Fibroblast of lung (primary cell): ENCODE measurements at places on chromosomes 16 and 17. TPM values are rescaled to one million over a fixed set of nuclear protein-coding genes. Genes with fewer than 3 reads are reported as not detected.

GRCh38 chr17:50425682-50426471, at the start of gene ACSF2:
ACSF2 (plus strand) TSS chr17:50426218; CDS start chr17:50426262, 44 bp downstream.
- H3K4me1 ChIP-seq, result peaks cover 12% of the 10 kb centered on the region
- DNase-seq, result peak; percentile 49
- H3K27ac ChIP-seq, result peak within 1 kb of the TSS; percentile 58
- no peaks in the 10 kb centered on the region for H3K36me3 ChIP-seq

DNA sequence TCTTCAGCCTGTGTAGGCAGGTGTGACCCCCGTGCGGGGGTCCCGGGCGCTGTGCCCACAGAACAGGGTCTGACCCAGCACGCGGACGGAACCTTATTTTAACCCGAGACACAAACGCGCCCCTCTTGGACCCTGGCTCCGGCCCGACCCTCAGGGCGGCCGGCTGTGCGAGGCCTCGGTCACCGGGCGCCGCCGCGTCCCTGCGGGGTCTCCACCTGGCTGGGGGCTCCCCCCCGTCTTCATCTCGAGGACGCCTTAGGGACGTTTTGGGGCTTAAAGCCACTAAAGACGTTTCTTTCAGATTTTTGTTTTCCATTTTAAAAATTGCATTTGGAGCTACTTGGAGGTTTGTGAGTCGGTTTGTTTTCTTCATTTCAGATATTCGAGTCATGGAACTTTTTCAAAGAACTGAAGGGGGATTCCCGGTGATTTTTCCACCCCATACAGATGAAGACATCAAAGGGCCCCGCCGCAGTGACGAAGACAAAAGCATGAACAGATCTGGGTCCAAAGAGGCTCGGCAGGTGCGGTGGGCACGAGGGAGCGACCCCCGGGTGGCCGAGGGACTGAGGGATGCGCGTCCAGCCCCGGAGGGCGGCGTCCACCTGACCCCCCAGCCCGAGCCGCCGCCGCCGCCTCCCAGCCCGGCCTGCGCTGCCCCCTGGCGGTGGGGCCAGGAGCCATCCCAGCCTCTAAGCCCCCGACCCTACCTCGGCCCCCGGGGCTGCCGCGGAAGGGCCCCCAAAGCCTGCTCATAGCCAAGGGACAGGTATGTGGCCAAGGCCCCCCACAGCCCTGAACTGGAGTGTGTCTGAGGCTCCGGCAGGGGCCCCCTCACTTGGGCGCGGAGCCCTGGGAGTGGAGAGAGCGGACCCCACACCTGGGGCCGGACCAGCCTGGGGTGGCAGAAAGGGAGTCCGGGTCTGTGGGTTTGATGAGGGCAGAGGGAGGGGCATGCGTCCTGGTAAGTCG, 3.8 kb upstream of the CD7 start:
- H3K36me3 ChIP-seq, result no peaks in the 10 kb centered on the region
- no peaks in the 10 kb centered on the region for H3K27me3 ChIP-seq
- no peak overlapping the region for H3K27ac ChIP-seq
- no peak overlapping the region for H3K4me3 ChIP-seq
- DNase-seq, result no peak

GRCh38 chr16:12539185-12539929, 264.3 kb downstream of the CPPED1 start:
- H3K27me3 ChIP-seq, result no peaks in the 10 kb centered on the region
- H3K4me1 ChIP-seq, result no peaks in the 10 kb centered on the region
- no peaks in the 10 kb centered on the region for H3K36me3 ChIP-seq
- DNase-seq, result peak; percentile 77
- H3K4me3 ChIP-seq, result no peak overlapping the region

GRCh38 chr17:73950593-73950914, 252.9 kb upstream of the RPL38 start:
- H3K27me3 ChIP-seq, result no peaks in the 10 kb centered on the region
- no peaks in the 10 kb centered on the region for H3K4me1 ChIP-seq
- H3K36me3 ChIP-seq, result no peaks in the 10 kb centered on the region
- H3K4me3 ChIP-seq, result no peak overlapping the region
- H3K27ac ChIP-seq, result no peak overlapping the region
- no peak for DNase-seq

GRCh38 chr17:34758316-34758715, 178.9 kb downstream of the TMEM132E start:
- no peak overlapping the region for H3K4me3 ChIP-seq
- no peaks in the 10 kb centered on the region for H3K27me3 ChIP-seq
- no peaks in the 10 kb centered on the region for H3K36me3 ChIP-seq
- H3K4me1 ChIP-seq, result no peaks in the 10 kb centered on the region
- H3K27ac ChIP-seq, result no peak overlapping the region

- H3K27ac ChIP-seq, result no peak overlapping the region
- no peak for DNase-seq
- H3K4me1 ChIP-seq, result no peaks in the 10 kb centered on the region
- no peak overlapping the region for H3K4me3 ChIP-seq
These were observed 54.5 kb downstream of the SLC5A11 start for GRCh38 chr16:24900230-24900629.

DNA sequence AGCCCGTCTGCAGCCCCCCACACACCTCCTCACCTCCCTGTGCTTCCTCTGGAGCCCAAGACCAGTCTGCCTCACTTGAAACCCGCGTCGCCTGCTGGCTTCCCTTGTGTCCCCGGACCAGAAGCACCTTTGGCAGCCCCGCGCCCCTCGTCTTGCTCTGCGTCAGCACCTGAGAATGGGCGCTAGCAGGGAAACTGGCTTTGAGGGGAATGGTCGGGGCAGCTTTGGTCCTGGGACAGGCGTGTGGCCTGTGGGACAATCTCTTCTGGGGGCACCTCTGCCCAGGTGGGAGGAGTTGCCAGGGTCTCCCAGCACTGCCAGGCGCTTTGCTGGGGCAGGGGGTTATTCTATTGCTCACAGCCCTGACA, 3.6 kb upstream of the MAFG start:
- no peak for DNase-seq
- H3K4me3 ChIP-seq, result no peak overlapping the region
- H3K36me3 ChIP-seq, result peaks cover 4% of the 10 kb centered on the region
- H3K27ac ChIP-seq, result no peak overlapping the region
- no peaks in the 10 kb centered on the region for H3K27me3 ChIP-seq

GRCh38 chr17:19464031-19465026, 53.3 kb downstream of the RNF112 start:
- no peaks in the 10 kb centered on the region for H3K4me1 ChIP-seq

DNA sequence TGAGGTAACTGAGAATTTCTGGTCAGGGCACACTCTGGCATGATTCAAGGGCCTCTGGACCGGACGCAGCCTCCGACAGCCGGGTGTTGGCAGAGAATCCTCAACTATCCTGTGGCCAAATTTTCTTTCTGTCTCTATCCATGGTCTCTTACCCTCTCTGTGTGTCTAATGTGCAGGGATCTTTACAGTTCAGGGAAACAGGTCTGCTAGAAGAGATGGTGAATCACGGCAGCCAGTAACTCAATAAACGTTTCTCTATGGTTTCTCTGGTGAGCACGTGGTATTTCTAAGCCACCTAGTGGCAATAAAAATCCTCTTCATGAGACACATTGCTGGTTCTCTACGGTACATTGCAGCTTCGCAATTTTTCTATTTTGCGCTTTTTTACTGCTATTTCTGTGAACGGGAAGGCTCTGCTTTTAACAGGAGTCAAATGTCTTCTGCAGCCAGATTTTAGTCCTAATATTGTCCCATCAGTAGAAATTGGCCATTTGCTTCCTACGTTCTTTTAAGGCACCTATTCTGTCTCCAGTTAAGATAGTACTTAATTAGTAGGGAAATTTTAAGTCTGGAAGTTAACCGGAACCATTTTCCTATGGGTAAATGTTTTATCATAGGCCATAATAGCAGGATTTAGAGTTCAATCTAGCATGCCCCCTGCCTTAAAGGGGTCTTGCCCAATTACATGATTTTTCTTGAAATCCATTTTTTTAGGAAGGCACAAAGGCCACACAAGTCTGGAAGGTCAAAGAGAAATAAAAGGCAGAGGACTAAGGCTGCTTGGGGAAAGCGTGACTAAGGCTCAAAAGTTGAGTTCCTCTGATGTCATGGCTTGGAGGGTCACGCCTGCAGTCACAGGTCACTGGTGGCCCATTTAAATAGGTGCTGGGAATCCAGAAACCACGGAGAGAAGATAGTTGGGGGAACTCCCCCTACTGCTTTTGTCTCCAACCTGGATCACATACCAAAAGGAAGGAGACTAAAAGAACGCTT, 31.5 kb downstream of the QPRT start:
- no peaks in the 10 kb centered on the region for H3K36me3 ChIP-seq
- no peaks in the 10 kb centered on the region for H3K4me1 ChIP-seq
- no peak overlapping the region for H3K27ac ChIP-seq

GRCh38 chr16:35298460-35299243, 1839.2 kb downstream of the TP53TG3F start:
- no peaks in the 10 kb centered on the region for H3K27me3 ChIP-seq
- H3K27ac ChIP-seq, result no peak overlapping the region
- no peaks in the 10 kb centered on the region for H3K36me3 ChIP-seq

- H3K27me3 ChIP-seq, result peaks cover 16% of the 10 kb centered on the region
- no peak overlapping the region for H3K4me3 ChIP-seq
- no peak overlapping the region for H3K27ac ChIP-seq
- DNase-seq, result no peak
These were observed 13.4 kb downstream of the OSBPL7 start for GRCh38 chr17:47808036-47808829.

DNA sequence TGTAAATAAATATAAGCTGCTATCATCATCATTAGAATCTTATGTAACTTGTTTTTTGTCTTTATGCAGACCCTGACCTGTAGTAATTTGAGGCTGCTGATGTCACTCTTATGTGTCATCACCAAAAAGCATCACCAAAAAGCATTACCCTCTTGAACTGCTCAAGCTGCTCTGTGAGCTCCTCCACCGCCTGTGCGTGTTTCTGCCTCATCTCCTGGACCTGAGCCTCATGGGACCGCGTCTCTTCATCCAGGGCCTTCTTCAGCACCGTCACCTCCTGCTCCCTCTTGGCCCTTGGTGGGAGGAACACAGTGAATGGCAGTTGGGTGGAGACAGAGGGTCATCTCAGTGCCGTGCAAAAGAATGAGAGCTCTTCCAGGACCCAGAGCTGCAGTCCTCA, 82.4 kb downstream of the NDE1 start:
- no peaks in the 10 kb centered on the region for H3K36me3 ChIP-seq
- DNase-seq, result peak; percentile 12
- no peak overlapping the region for H3K4me3 ChIP-seq
- no peak overlapping the region for H3K27ac ChIP-seq
- no peaks in the 10 kb centered on the region for H3K4me1 ChIP-seq

- no peak overlapping the region for H3K4me3 ChIP-seq
- no peaks in the 10 kb centered on the region for H3K36me3 ChIP-seq
- peak; percentile 44 for DNase-seq
- peaks cover 12% of the 10 kb centered on the region for H3K27me3 ChIP-seq
These were observed 3.2 kb upstream of the METRN start for GRCh38 chr16:711548-712320.

DNA sequence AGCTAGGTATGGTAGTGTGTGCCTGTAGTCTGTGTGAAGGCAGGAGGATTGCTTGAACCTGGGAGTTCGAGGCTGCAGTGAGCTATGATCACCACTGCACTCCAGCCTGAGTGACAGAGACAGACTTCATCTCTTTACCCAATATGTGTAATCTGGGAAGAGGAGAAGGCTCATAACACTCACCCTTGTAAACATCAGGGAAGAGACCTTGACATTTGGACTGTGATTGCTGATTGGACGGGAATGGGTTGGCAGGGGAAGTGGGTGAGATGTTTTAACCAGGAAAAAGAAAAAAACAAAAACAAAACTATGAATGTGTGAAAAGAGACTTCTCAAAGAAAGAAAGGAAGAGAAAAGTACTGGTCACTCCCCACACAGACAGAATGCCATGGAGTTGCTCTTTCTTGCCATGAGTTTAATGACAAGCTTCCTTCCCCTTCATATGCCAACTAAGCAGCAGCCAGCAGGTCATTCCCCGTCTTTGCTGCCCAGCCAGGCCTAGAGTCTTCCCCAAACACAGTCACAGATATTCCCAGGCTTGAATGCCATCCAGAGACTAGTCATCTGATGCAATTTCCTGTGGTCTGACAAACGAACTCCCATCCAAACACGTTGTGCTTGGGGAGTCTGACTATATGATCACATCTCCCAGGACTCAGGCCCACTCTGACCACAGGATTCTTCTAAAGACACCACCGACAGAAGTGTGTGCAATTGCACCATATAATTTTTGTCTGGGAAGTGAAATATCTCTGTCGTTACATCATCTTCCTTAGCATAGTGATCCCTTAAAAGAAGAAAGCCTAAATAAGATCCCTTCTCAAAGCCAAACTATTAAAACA, 3.6 kb upstream of the XAF1 start:
- H3K4me1 ChIP-seq, result peaks cover 27% of the 10 kb centered on the region
- H3K36me3 ChIP-seq, result no peaks in the 10 kb centered on the region

DNA sequence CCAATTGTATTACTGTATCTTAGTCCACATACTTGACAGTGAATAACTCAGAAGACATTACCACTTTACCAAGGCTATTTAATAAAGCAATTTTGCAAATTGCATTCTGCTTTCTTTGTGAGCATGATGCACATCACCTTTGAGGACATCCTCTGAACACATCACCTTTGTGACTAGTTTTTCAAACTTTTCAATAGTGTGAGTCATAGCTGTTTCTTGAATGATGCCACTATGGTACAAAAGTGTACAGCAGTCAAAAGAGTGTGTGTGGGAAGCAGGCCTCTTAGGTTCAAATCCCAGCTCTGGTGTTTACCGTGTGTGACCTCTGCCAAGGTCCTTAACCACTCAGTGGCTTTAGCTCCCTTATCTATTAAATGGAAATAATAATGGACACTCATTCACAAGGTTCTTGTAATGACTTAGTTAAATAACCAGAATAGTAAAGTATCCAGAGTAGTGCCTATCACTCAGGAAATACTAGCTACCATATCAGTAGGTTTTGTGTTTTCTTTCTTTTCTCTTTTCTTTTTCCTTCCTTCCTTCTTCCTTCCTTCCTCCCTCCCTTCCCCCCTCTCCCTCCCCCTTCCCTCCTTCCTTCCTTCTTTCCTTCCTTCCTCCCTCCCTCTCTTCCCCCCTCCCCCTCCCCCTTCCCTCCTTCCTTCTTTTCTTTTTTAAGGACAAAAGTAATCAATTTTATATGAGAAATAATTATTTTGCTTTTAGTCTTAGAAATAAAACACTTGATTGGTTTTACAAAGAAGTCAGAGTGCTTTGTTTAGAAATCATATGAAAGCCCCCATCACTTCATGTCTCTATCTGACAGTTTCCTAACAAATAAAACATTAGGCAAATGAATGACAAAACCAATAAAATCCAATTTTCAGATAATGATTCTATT, 178.9 kb downstream of the MYO1D start:
- no peaks in the 10 kb centered on the region for H3K27me3 ChIP-seq
- no peak overlapping the region for H3K4me3 ChIP-seq
- no peak for DNase-seq
- no peaks in the 10 kb centered on the region for H3K36me3 ChIP-seq

GRCh38 chr17:44908761-44909326, 6.5 kb downstream of the GFAP start:
- H3K27ac ChIP-seq, result no peak overlapping the region
- DNase-seq, result no peak
- no peaks in the 10 kb centered on the region for H3K36me3 ChIP-seq
- peaks cover 16% of the 10 kb centered on the region for H3K4me1 ChIP-seq

GRCh38 chr16:12815361-12815760, 11.7 kb upstream of the CPPED1 start:
- no peak for DNase-seq
- no peak overlapping the region for H3K4me3 ChIP-seq
- H3K27me3 ChIP-seq, result no peaks in the 10 kb centered on the region
- H3K4me1 ChIP-seq, result no peaks in the 10 kb centered on the region
- H3K27ac ChIP-seq, result no peak overlapping the region
- H3K36me3 ChIP-seq, result no peaks in the 10 kb centered on the region

Gene PLA2G10
- polyA plus RNA-seq, result not detected in 2 replicates

Gene CYB5B
- 220 and 248 TPM in 2 replicates for polyA plus RNA-seq

Gene KCNH4
- polyA plus RNA-seq, result 0.01 and 0.03 TPM in 2 replicates

Gene CES5A
- polyA plus RNA-seq, result not detected in 2 replicates

Gene TBC1D28
- not detected in 2 replicates for polyA plus RNA-seq

Gene OMG
- polyA plus RNA-seq, result 17.3 and 19.7 TPM in 2 replicates

Gene CDH3
- polyA plus RNA-seq, result 0.05 and 0.14 TPM in 2 replicates
